ENCODE measurements at places on chromosomes 12 and 14. TPM values are rescaled to one million over a fixed set of nuclear protein-coding genes. Genes with fewer than 3 reads are reported as not detected.
A peak's percentile ranks its signal among the peaks of the same experiment; 100 is the strongest.

- H3K4me3 ChIP-seq, result no peak within 1 kb of the TSS
- no peak for DNase-seq
- H3K27ac ChIP-seq, result no peak within 1 kb of the TSS
- H3K4me1 ChIP-seq, result no peaks in the 10 kb centered on the region
Observed at GRCh38 chr12:52434081-52434733, at the start of gene KRT75. Gene KRT75 (minus strand): TSS chr12:52434371. CDS start chr12:52434304, 67 bp downstream.

- no peaks in the 10 kb centered on the region for H3K4me1 ChIP-seq
- no peaks in the 10 kb centered on the region for H3K27me3 ChIP-seq
- no peak overlapping the region for H3K4me3 ChIP-seq
- H3K27ac ChIP-seq, result no peak overlapping the region
Observed at GRCh38 chr14:87935886-87936285, 57.1 kb downstream of the GALC start.

- no peaks in the 10 kb centered on the region for H3K27me3 ChIP-seq
- H3K4me3 ChIP-seq, result no peak overlapping the region
- no peaks in the 10 kb centered on the region for H3K36me3 ChIP-seq
- H3K4me1 ChIP-seq, result no peaks in the 10 kb centered on the region
- no peak for DNase-seq
Observed at GRCh38 chr14:82449926-82450468, 916.3 kb upstream of the SEL1L start.

DNA sequence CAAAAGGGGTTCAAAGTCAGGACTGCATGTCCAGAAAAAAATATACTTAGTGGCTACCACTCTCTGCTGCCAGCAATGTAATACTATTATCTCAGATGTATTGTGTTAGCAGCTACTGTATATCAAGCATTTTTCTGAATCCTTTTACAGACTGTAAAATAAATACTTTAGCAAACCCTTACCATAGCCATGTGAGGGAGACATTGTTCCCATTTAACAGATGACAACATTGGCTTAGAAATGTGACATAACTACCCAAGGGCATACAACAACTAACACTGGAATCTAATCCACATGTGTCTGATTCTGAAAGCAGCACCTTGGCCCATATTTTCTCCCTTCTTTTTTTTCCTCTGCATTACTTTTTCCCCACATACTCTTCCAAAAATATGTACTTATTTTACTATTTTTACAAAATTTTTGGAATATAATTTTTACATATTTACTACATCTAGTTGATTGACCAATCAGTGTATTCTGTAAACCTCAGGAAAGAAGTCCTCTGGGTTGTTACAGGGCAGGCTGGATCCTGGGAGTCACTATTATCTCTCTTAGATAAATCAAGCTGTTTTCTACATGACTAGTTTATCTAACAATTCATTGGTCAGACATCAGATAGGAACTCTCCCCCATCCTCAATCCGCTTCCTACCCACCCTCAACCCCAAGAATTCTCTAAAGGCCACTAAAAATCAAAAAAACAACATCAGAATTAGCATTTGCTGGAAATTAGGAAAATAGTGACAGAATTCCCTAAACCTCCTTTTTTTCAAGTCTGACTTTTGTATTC, 154.1 kb downstream of the BTG1 start:
- H3K27ac ChIP-seq, result no peak overlapping the region
- no peak for DNase-seq
- H3K4me3 ChIP-seq, result no peak overlapping the region
- no peaks in the 10 kb centered on the region for H3K4me1 ChIP-seq
- no peaks in the 10 kb centered on the region for H3K36me3 ChIP-seq

GRCh38 chr12:19150273-19150900, 20.9 kb downstream of the PLEKHA5 start:
- H3K36me3 ChIP-seq, result no peaks in the 10 kb centered on the region
- DNase-seq, result no peak
- H3K27me3 ChIP-seq, result no peaks in the 10 kb centered on the region
- H3K27ac ChIP-seq, result no peak overlapping the region
- H3K4me3 ChIP-seq, result no peak overlapping the region
- peaks cover 5% of the 10 kb centered on the region for H3K4me1 ChIP-seq

- H3K36me3 ChIP-seq, result no peaks in the 10 kb centered on the region
- no peak overlapping the region for H3K4me3 ChIP-seq
- no peak for DNase-seq
- no peaks in the 10 kb centered on the region for H3K27me3 ChIP-seq
- no peak overlapping the region for H3K27ac ChIP-seq
Observed at GRCh38 chr12:63313139-63313538, 162.1 kb upstream of the AVPR1A start.

GRCh38 chr14:104554088-104554607, 25.4 kb upstream of the C14orf180 start:
- H3K36me3 ChIP-seq, result no peaks in the 10 kb centered on the region
- DNase-seq, result peak; percentile 39
- no peaks in the 10 kb centered on the region for H3K27me3 ChIP-seq
- no peak overlapping the region for H3K4me3 ChIP-seq

The ACSM4 gene
- polyA plus RNA-seq, result not detected

The HHIPL1 gene
- polyA plus RNA-seq, result 0.20 TPM

The TRPV4 gene
- polyA plus RNA-seq, result 0.48 TPM

The EAPP gene
- 79.6 TPM for polyA plus RNA-seq

The ETV6 gene
- 13.8 TPM for polyA plus RNA-seq

The CD163 gene
- polyA plus RNA-seq, result 169 TPM

The ADAMTS20 gene
- not detected for polyA plus RNA-seq

Measured in adrenal gland (tissue), 19 donors.